Lung microvascular endothelial cell (primary cell): ENCODE measurements at places on chromosomes 12 and 14. TPM values are rescaled to one million over a fixed set of nuclear protein-coding genes. Genes with fewer than 3 reads are reported as not detected.

DNA sequence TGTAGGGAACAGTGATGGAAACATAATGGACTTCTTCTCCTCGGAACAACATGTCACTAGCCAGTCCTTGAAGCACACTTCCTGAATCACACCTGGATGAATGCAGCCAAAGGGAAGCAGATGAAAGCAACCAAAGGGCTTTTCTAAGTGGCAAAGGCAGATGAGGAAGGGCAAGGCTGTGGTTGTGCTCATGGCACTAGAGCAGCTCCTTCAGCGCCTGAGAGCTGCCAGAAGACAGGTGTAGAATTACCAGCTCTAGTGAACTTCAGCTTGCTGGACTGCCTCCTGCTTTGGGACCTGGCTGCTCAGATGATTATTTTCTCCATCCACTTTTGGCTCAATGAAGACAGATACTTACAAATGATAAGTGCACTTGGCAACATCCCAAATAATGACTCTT lies 1372.1 kb upstream of the SEL1L start:
- DNase-seq = no peak

- DNase-seq = no peak
Observed at GRCh38 chr12:58528271-58528670, 392.0 kb downstream of the LRIG3 start.

Gene KCNH5
- total RNA-seq = not detected in 2 replicates

Gene GPR33
- not detected in 2 replicates for total RNA-seq

GRCh38 chr14:37678916-37679315 lies 83.5 kb downstream of the TTC6 start:
- no peak for DNase-seq

- DNase-seq = no peak
Observed at GRCh38 chr12:77045183-77045582, 20.2 kb downstream of the E2F7 start.
